ENCODE measurements at places on chromosomes 5 and 9.
A peak's percentile ranks its signal among the peaks of the same experiment; 100 is the strongest.

DNA sequence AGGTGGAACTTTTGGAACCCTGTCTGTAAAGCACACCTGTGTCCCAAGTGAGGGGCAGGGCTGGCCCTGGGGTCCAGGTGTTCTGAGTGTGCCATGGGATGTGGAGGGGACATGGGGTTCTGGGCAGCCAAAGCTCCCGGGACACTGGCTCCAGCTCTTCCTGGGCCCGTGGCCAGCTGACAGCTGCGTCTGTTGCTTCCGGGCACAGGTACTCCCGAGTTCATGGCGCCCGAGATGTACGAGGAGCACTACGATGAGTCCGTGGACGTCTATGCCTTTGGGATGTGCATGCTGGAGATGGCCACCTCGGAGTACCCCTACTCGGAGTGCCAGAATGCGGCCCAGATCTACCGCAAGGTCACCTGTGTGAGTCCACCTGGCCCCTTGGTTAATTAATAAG lies 50.7 kb downstream of the WNK2 start:
- DNase-seq = no peak

- no peak for DNase-seq
These were observed 20.5 kb downstream of the SWI5 start for GRCh38 chr9:128296340-128297220.

- DNase-seq = no peak
These were observed 100.6 kb downstream of the ICE1 start for GRCh38 chr5:5523066-5523505.

- peak; percentile 62 for DNase-seq
These were observed 19.9 kb downstream of the SEMA4D start for GRCh38 chr9:89477811-89478630.

GRCh38 chr5:159899067-159900049 lies 16.9 kb upstream of the ADRA1B start:
- no peak for DNase-seq

GRCh38 chr5:108381350-108381953 lies 446 bp downstream of the FBXL17 start:
- peak; percentile 80 for DNase-seq

DNA sequence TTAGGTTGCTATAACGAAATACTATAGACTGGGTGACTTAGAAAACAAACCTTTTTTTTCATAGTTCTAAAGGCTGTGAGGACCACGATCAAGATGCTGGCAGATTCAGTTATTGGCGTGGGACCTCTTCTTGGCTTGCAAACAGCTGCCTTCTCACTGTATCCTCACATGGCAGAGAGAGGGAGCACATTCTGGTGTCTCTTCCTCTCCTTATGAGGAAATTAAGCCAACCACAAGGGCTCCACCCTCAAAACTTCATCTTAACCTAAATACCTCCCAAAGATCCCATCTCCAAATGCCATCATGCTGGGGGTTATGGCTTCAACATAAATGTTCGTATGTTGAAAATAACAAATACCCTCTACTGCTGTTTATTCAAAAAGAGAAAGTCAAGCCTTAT lies 197.1 kb downstream of the CEMIP2 start:
- no peak for DNase-seq

Measured in stimulated activated naive CD8-positive, alpha-beta T cell treated with anti-CD3 and anti-CD28 coated beads, Interleukin-15, Interleukin-2, amounts not matched to agents 100 U/mL and 50 U/mL, for 24 hours (primary cell).